ENCODE measurements at places on chromosomes 6 and 20.

GRCh38 chr6:30615958-30616810 is 859 bp downstream of the PPP1R10 start:
- peak; percentile 61 for DNase-seq

- no peak for DNase-seq
These were observed 3.1 kb downstream of the IFNGR1 start for GRCh38 chr6:137216106-137216505.

DNA sequence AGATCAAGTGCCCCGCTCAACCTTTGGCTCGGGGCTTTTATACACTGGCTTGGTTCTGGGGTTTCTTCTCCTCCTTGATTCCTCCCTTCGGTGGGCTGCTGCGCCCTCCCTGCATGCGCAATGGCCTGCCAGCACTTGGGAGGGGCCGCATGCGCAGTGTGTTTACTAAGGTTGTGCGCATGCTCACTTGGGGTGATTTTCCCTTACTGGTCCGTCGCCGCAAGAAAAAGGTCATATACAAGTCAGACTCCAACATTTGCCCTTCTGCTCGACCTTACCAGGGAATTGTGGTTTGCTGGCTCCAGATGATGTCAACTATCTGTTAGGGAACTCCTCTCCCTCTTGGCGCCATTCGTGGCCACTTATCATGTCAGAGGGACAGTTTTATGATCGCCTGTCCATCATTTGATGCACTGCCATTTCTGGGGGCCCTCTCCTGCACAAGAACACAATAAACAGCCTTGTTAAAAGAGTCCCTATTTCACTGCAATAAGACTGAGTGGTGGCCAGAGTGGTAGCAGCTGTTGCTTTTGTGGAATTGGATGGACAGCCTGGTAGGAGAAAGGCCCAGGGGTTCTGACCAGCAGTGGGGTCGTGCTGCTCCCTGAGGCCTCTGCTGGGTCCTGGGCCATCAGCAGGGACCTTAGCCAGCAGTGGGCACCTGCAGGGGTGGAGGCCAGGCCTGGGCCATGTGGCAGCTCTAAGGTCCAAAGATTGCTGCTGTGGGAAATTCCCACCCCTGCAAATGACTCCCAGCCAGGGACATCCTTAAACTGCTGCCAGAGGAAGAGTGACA is 2.8 kb upstream of the LBP start:
- no peak for DNase-seq

- DNase-seq: no peak
These were observed 8.7 kb downstream of the FNDC11 start for GRCh38 chr20:63562461-63563224.

DNA sequence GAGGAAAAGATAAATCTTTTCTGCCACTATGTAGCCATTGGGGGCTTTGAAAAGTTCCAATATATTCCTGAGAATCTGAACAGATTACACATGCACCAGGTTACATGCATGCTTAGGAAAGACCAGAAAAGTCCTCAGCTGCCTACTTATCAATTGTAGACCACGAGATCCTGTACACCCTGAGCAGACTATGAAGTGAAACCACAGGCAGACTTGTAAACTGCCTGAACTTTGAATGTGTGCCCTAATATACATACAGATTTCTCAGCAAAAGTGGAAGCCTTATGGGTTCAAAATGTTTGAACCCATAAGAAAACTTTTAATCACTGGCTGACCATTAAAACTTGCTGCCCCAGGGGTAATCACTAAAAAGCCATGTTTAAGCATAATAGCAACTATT is 273.5 kb upstream of the RUNX2 start:
- DNase-seq: no peak

DNA sequence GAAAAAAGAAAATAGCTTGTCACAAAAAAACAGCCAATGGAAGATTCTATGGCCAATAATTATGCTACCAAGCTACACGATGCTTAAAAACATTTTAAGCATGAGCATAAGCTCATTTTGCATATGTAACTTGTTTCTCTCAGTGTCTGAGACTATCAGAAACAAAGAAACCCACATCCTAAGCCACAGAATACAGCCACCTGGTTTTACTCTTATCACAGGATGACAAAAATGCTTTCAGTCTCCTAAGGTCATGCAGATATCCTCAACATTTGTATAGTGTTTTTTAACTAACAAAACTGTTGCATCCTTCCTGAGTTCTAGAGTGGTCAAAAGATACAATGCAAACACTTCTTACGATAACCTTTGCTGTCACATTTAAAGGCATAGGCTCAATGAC is 172.1 kb upstream of the RUNX2 start:
- DNase-seq: no peak

DNA sequence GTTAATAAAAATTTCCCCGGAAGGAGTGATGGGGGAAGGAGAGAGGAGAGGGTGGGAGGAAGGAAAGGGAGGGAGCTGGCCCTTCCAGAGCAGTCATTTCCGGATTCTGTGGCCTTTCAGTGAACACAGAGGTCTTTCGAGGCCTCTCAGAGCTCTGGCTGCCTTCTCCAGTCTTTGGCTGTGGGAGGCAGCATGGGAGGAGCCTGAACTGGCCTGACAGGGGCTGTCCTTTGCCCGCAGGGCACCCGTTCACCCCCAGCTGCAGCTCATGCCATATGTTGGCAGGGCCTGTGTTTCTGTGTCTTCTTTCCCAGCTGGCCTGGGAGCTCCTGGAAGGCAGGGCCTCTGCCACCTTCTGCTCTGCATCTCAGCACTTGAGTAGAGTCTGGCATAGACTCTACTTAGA is 95.5 kb downstream of the PPP1R14C start:
- DNase-seq: no peak

DNA sequence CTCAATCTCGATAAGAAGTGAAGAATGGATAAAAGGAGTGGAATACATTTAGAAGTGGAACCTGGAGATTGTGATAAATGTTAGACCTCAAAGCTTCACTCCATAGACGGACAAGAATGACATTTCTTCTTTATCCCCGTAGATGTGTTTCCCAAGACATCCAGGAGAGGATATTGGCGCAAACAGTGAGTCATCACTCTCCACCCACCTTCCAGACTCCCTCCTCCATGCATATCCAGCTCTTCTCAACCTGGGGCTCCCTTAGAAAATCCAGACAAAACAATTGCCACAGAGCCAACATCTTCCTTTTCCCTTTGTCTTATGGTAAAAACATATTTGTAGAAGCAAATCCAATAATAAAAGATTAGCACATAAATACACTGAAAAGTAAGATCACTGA is 586.1 kb downstream of the PTPRT start:
- DNase-seq: no peak

DNA sequence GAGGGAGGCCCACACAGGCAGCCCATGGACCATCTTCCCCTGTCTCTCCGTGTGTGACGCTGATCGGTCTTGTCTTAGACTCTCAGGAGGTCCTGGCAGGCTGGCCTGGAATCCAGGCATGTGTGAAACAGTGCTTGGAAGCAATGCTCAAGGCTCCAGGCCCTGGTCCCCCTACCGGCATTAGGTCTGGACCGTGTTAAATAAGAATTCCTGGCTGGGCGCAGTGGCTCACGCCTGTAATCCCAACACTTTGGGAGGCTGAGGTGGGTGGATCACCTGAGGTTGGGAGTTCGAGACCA is 13.0 kb downstream of the IP6K3 start:
- DNase-seq: no peak

- DNase-seq: no peak
These were observed 20.9 kb upstream of the SPO11 start for GRCh38 chr20:57308451-57309271.

GRCh38 chr6:11136809-11137208 is 25.3 kb upstream of the ERVFRD-1 start:
- DNase-seq: no peak

- no peak for DNase-seq
These were observed 384.5 kb downstream of the SMOC2 start for GRCh38 chr6:168825226-168826077.

DNA sequence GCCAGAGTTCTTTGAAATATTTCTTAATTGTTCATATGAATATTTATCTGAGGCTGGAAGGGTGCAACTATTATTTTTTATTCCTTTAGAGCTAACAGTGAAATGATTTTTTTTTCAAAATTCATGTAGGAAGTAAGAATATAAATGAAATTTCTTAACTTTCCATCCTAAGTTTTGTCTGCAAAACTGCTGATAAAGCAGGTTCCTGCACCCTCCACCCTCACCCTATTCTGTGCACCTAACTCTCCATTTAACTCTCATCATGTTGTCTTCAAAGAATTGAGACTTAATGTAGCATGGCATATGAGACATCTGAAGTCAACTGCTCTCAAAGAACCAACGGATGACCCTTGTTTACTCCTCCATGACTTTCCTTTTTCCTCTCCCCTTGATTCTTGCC is 23.5 kb upstream of the MANEA start:
- DNase-seq: no peak

- no peak for DNase-seq
These were observed 41.7 kb upstream of the REV3L start for GRCh38 chr6:111524735-111525134.

DNA sequence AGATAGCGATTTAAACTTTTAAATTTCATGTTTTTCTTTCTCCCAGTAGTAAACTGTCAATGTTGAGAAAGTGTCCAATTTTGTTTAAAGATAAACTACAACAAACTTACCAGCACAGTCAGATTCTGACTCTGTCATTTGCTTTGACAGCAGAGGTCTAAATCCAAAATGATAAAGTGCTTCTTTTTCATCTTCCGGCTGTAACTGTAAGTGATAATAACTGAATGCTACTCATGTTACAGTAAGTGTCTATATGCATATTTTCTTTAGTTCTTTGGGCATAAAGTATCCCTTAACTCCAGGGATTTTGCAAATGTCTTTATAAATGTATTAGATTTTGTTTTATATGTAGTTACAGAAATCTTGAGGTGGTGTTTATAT is 610.4 kb downstream of the RFPL4B start:
- no peak for DNase-seq

DNA sequence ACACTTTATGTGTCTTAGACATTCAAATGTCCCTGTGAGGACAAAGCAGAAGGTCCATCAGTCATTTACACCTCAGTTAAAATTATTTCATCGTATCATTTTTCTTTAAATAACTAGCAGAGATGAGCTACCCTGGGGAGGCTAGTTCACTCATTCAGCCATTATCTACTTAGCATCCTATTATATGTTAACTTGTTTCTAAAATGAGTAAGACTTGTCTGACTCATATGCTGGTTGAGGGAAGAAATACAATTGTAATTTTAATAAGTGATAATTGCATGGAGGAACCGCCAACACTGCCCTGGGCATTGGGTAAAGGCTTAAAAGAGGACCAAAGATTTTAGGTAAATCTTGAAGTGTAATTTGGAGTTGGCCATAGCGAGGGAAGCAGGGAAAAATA is 12.4 kb upstream of the PTPRK start:
- no peak for DNase-seq

DNA sequence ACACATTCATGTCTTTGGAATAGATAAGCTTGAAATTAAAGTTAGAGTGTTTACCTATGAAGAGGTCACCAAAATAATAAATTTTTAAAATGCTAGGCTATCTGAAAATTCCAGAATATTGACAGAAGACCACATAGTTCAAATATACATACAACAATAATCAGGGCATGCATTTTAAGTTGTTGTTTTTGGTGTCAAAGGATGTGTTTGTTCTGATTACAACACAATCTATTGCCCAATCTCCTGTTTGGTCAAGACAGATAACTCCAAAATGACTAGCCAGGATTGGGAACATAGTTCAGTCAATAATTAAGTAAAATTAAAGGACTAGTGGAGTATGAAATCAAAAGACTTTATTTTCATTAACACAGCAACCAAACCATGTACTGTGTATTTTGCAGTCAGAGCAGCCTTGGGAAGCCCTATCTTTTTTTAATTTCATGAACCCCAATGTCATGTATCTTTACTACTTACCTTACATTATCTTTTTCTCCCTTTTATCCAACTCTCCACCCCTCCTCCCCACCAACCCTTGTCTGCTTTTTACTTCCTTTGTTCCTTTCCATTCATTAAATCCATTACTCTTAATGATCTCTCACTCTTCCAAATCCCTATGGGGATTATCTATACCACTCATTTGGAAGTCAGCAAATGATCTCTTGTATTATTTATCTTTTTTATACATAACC is 111.2 kb downstream of the CDK19 start:
- no peak for DNase-seq

GRCh38 chr6:63389191-63389844 is 69.5 kb upstream of the LGSN start:
- DNase-seq: no peak

- no peak for DNase-seq
These were observed 50.3 kb downstream of the RRBP1 start for GRCh38 chr20:17631576-17632319.

- no peak for DNase-seq
These were observed 121.2 kb downstream of the DST start for GRCh38 chr6:56521454-56521853.

DNA sequence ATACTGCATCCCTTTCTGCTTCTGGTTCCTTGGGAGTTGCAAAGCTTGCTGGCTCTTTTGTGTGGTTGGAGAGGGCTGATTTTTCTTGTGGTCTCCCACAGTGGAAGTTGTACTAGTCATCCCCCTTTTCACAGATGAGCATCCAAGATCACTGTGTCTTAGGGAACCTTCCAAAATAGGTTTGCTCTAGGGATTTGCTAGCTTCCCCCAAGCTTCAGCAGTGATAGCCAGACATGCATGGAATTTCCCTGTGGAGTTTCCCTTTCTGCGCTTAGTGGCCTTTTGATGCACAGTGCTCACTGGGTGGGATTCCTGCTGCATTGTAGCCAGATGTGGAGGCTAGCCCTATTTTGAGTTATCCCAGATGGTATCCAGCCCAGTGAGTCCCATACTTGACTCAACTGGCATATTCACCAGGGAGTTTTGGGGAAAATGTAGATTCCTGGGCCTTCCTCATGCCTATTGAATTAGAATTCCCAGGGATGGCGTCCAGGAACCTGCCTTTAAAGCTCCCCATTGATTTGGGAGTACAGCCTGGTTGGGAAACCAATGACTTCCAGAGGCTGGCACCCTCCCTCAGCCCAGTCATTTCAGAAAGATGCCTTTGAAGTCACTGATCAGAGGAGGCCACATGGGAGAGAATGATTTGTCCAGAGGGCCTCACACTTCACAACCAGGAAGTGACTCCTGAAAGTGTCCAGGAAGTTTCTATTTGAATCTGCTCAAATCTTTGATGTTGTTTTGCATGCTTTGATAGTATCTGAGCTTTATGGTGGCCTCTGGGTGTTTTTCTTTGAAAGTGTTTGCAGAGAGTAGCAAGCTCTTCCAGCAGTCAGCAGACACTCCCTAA is 25.9 kb downstream of the PPARD start:
- no peak for DNase-seq

- DNase-seq: no peak
These were observed 475.6 kb upstream of the SYNCRIP start for GRCh38 chr6:86118271-86118670.

- DNase-seq: no peak
These were observed at the start of gene BMP2 for GRCh38 chr20:6767536-6768227. BMP2 (plus strand) TSS chr20:6767686; CDS start chr20:6770127, 2,441 bp downstream.

GRCh38 chr6:40444312-40444711 is 142.9 kb downstream of the LRFN2 start:
- DNase-seq: no peak

All from AML-193 (cell line).